HCT116 (cell line): ENCODE measurements at places on chromosomes 16 and 17. TPM values are rescaled to one million over a fixed set of nuclear protein-coding genes. Genes with fewer than 3 reads are reported as not detected.

Gene PTRH2
- 59.6 TPM for total RNA-seq

Gene PDILT
- total RNA-seq, result not detected

Gene NTN1
- total RNA-seq, result 4.2 TPM

Gene NOG
- total RNA-seq, result 0.25 TPM

DNA sequence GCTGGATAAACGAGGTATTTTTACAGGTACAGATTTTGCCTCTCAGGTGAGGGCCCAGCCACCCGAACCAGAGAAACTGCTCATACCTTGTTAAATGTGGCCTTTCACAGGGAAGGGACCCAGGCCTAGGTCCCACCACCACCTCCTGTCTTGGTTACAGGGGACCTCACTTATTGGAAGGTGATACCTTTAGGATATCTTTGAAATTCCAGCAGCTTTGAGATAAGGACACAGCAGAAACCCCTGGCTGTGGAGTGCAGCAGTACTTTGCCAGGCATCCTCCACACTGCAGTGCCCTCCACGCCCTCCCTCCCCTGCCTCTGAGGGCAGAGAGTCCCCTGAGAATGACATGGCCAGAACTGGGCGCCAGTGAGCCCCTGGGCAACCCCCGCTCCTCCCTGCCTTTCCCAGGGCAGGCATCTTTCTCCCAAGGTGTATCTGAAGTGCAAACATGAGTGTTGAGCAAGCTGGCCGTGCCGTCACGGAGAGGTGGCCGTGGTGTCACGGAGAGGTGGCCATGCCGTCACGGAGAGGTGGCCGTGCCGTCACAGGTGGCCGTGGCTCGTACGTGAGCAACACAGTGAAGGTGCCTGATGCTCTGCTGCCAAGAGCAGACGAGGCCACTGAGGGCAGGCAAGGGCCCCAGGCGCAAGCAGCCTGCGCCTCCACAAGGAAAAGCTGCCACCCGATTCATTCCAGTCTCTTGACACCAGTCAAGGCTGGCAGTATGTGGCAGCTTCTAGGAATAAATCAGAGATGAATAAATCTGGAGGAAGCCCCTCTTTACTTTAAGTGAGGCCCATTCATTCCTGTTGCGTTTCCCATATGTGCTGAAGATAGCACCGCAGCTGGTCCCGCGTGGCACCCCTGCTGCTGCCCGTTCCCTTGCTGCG is 134.5 kb upstream of the CHMP6 start:
- DNase-seq, result no peak

DNA sequence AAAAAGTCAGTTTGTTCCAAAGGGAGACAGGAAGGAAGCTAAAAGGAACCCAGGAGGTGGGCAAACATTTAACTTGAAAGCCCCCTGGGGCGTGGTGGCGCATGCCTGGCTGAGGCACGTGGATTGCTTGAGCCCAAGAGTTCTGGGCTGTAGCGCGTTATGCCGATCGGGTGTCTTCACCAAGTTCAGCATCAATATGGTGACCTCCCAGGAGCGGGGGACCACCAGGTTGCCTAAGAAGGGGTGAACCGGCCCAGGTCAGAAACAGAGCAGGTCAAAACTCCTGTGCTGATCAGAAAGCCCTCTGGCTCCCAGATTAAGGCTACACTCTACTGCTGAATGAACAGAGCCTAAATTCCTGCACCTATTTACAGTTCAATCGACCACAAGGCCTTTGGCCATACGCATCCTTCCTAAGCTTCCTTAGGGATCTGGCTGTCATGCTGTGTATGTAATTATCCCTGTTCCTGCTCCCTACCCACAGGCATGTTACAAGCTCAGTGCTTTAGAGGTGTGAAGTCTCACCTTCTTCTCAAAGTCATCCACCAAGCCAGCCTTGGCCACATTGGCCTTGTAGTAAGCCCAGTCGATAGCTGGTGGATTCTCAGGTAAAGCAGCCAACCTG is 5.0 kb downstream of the ATP5PD start:
- DNase-seq, result no peak

DNA sequence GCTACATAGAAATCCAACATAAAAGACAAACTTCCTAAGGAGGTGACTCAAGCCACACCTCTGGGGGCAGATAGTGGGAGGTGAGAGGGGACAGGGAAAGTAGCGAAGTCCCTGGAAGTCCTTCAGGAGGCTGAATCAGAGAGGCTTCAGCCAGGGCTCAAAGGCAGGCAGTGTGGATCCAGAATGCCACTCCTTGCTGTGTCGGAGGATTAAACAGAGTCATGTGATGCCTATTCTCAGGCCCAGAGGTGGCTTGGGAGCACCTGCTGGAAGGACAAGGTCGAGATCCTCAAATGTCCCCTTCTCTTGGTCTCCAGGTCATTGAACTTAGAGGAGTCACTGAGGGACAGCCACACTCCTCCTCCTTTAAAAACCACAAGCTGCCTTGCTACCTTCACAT is 391.1 kb downstream of the SOX9 start:
- DNase-seq, result no peak

GRCh38 chr17:52696362-52696761 is 537.8 kb upstream of the CA10 start:
- DNase-seq, result no peak

DNA sequence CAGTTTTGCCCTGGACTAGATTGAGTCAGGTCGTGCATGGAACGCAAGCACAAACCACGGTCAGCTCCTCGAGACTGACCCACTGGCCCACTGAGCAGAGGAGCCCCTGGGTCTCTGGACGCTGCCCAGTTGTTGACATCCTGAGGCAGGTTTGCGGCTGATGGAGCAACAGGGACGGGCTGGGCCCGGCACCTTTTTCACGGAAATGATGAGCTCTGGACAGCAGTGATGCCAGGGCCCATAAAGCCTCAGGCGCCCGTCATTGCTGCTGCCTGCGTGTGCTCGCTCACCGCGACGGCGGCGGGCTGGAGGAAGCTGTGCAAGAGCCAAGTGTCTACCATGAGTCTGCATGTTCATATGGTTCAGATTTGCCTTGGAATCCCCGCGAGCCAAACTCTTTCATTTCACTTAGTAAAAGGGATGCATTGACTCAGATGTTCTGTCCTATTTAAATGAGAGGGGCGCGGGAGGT is 30.8 kb upstream of the CRISPLD2 start:
- no peak for DNase-seq

- no peak for DNase-seq
Measured at GRCh38 chr17:48554412-48555257, 9.7 kb upstream of the HOXB2 start.

DNA sequence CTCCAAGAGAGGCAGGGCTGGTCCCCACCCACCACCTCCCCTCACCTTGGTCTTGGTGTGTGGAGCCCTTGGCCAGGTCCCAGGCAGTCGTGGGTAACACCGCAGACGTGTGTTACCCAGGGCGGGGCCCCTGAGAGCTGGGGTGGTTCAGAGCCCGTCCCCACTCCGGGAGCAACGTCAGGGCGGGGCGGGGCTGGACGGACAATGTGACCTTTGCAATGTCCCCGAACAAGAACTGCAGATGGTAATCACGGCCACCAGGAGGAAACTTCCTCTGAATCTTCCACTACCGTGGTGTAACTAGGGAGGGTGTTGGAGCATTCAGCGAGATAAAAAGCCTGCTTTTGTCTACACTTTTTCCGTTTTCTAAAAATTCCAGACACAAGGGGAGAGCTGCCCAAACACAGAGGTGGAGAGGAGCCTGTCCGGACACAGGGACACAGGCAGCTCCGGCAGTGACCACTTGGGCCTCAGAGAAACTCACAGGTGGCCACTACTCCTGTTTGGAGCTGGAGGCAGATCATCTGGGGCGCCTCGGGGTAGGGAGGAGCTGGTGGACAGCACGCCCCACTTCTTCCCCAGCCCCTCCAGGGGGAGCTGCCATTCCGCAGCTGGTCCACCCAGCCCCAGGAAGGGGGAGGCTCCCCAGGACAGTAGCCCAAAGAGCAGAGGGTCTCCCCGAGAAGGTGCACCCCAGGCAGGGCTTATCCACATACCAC is 14.2 kb upstream of the SLC38A10 start:
- peak; percentile 85 for DNase-seq

GRCh38 chr16:890217-890616 is 80.6 kb downstream of the LMF1 start:
- DNase-seq, result no peak
